ENCODE measurements at places on chromosomes 16 and 17.

DNA sequence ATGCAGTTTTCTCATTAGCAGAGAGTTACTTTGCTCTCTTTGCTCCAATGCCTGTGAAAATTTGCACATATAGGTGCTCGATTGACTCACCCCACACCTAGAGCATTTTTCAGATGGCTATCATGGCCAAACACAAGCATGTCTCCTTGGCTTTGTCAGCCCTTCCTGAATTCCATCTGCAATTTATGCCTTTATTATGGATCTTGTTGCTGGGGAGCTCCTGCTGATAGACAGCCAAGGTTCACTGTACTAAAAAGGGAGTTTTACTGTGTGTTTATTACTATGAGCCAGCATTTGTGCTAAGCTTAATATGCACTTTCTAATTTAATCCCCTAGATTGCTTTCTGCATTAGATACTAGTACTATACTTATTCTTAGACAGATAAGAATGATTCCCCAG, 93.3 kb downstream of the TOX3 start:
- no peak for DNase-seq

DNA sequence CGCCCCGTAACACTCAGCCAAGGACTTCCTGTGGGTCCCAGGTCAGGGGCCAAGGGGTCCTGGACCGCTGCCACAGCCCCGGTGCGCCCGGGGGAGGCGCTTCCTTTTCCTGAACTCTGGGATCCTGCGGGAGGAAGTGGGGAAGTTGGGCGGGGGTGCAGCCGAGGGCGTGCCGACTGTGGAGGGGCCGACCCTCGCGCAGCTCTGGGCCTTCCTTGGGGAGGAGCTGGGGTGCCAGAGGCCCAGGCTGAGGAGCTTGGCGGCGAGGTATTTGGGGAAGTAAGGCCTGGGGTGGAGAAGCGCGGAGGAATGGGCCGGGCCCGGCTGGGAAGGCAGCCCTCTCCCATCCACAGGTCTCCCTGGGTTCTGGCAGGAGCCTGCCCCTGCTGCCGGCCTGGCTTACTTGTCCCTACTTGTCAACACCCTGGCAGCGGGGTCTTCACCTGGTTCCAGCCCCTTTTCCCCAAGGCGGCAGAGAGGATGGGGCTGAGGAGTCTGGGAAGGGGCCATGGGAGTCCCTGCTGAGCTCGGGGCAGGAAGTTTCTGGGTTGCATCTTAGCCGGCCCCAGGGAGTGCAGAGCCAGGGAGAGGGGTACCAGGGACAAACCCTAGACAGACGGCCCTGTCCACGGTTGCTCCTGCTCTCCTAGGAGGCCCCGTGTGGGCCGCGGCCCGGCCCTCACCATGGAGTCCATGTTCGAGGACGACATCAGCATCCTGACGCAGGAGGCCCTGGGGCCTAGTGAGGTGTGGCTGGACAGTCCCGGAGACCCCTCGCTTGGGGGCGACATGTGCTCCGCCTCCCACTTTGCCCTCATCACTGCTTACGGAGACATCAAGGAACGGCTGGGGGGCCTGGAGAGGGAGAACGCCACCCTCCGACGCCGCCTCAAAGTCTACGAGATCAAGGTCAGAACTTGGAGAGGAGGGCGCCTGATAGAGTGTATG, 1.7 kb downstream of the TBKBP1 start:
- no peak for DNase-seq

DNA sequence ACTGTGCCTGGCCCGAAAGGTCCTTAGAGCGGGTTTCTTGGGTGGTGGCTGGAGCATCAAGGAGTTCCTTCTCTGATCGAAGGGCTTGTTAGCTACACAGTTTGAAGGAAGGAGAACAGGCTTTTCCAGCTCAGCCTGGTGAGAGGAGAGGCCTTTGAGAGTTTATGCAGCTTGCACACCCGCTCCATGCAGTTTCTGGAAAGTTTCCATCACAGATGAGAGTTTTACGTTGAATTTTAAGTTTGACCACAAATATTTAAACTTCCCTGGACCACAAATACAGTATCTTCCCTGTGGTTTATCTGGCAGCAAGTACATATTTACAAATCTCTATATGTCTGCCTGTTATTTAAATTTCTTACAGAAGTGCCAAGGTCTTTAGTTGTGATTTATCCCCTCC, 56.8 kb downstream of the HIC1 start:
- no peak for DNase-seq

DNA sequence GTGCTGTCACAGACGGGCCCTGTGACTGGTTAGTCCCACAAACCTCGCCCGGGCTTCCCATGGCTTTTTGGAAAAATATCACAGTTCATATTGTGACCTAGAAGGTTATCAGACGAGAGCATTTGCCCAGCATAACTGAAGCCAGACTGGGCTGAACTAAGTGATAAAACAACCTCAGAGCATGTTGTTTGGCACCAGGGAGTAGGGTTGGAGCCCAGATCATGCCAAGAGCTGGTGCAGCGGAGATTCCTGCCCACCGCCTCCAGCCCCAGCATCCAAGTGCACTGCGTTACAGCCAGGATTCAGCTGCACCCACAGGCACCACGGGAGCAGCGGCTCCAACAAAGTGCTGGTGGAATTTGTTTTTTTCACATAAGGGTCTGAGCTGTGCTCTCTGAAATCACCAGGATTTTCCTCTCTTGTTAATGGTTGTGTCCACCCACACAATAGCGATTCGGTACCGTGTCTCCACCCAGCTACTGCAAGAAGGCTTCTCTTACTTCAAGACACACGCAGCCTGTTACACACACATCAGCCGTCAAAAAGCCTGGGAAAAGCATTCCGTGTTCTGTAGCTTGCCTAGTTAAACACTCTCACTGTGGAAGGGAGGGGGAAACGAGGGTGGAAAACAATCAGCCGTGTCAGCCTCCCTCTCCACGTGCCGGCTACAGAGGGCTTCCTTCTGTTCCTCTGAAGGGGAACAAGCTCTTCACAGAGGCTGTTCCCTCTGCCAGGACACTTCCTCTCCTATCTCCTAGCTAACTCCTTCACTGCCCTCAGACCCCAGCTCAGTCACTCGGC, 273.8 kb downstream of the C16orf95 start:
- DNase-seq, result no peak

GRCh38 chr16:60771138-60771537, 1265.1 kb downstream of the CDH8 start:
- no peak for DNase-seq

- no peak for DNase-seq
These were observed 212.9 kb upstream of the FOXF1 start for GRCh38 chr16:86297391-86297790.

- no peak for DNase-seq
These were observed 5.8 kb upstream of the FASN start for GRCh38 chr17:82103553-82104451.

DNA sequence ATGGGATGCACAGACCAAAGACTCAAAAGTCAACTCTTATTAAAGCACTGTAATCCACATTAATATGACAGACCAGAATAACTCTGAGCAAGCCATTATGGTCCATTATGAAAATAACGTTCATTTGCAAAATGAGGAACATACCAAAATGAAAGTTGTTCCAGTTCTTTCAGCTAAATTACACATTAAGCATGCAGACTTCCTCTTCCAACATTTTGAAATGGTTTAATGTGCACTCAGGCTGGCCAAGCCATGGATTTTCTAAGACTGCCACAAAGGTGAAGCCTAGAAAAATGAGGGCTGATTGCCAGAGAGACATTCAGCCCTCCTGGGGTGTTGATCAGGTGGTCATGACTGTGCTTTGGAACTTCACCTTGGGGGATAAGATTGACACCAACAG, 56.7 kb upstream of the NOG start:
- no peak for DNase-seq

DNA sequence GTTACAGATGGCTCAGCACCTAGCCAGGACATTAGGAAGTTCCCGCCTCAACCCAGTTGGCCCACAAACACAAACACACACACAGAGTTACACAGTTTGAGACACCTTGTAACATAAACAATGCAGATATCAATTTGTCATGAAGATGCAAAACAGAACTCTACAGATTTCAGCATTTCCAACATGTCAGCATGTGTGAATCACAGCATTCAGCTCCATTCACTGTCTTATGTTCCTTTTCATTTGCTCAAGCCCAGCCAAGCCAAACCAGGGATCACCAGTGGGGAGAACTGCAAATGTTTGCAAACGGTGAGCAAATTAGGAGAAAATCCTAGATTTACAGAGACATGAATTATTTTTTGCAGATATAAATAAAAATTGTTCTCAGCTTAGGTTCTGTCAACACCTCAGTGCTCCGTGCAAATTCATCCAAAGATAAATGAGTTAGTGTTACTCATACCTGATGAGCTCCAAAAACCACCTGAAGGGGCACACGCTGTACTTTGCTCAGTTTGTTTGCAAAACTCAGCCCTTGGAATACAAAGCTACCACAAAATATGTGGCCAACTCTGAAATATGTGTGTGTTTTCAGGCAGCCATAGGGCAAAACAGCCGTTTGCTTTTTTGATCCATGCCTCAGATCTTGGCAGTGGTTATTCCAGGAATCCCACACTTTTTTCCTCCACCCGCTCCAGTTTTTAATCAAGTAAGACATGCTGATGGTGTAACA, 16.3 kb upstream of the COX10 start:
- DNase-seq, result no peak

- no peak for DNase-seq
These were observed at the start of gene SOX15 for GRCh38 chr17:7589891-7590691. SOX15 (minus strand) TSS chr17:7590094; CDS start chr17:7589676, 418 bp downstream.

GRCh38 chr16:78663690-78664089, 564.2 kb downstream of the WWOX start:
- DNase-seq, result no peak

DNA sequence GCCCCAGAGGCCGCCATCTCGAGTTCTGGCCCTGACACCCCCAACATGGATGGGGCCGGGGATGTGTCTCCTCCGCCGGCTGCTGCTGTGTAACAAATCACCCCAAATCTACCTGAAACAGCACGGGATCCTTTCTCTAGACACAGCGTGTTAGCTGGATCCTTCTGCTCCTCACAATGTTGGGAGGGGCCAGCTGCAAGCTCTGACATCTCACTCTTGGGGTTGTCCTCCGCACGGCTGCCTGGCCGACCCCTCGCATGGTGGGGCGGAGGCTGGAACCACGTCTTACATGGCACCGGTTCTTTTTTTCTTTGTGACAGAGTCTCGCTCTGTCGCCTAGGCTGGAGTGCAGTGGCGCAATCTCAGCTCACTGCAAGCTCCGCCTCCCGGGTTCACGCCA, 11.6 kb upstream of the DEF8 start:
- no peak for DNase-seq

- no peak for DNase-seq
These were observed 7.8 kb downstream of the CSF3 start for GRCh38 chr17:40022961-40023541.

DNA sequence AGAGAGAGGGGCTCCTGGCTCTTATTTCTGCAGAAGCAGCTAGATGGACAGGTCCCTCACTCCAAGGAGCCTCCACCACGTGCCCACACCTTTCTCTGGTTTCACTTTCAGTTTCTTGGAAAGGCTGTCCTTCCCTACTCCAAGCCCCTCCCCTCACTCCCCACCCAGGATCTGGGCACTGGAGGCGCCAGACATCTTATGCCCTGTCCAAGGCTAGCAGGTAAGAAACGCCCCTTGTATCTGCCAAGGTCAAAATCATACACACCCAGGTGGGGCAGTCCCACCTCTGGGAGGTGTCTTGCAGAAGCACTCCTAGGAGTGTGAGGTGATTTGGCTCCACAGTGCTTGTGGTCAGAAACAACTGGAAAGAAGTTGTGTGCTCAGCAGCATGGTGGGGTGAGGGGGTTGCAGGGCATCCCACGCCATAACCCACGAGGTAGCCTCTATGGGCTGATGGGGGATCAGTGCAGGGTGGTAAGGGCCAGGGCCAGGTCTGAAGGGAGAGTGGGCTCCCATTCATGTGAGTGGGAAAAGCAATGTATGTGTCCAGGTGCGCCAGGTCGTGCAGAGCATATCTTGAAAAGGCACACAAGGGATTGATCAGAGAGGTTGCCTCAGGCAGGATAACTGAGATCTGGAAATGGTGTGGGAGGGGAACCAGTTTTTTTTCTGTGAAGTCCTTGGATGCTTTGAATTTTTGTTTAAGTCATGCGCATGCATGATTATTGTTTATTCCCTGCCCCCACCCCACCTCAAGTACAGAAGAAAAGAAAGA, 31.8 kb upstream of the PRM1 start:
- no peak for DNase-seq

- DNase-seq, result no peak
These were observed 221.2 kb upstream of the N4BP1 start for GRCh38 chr16:48831076-48831722.
